HFF-Myc (cell line): ENCODE measurements at places on chromosomes 3 and 15.

- DNase-seq: no peak
Measured at GRCh38 chr3:71010726-71011455, 572.6 kb downstream of the FOXP1 start.

- DNase-seq: no peak
Measured at GRCh38 chr3:179376474-179376873, 29.0 kb downstream of the MFN1 start.

GRCh38 chr3:71564361-71564760, 19.2 kb downstream of the FOXP1 start:
- DNase-seq: no peak

- no peak for DNase-seq
Measured at GRCh38 chr3:7659079-7659478, 798.2 kb downstream of the GRM7 start.

GRCh38 chr3:11447584-11448200, 175.5 kb downstream of the ATG7 start:
- DNase-seq: no peak

- DNase-seq: no peak
Measured at GRCh38 chr3:177968891-177969290, 567.3 kb upstream of the KCNMB2 start.

DNA sequence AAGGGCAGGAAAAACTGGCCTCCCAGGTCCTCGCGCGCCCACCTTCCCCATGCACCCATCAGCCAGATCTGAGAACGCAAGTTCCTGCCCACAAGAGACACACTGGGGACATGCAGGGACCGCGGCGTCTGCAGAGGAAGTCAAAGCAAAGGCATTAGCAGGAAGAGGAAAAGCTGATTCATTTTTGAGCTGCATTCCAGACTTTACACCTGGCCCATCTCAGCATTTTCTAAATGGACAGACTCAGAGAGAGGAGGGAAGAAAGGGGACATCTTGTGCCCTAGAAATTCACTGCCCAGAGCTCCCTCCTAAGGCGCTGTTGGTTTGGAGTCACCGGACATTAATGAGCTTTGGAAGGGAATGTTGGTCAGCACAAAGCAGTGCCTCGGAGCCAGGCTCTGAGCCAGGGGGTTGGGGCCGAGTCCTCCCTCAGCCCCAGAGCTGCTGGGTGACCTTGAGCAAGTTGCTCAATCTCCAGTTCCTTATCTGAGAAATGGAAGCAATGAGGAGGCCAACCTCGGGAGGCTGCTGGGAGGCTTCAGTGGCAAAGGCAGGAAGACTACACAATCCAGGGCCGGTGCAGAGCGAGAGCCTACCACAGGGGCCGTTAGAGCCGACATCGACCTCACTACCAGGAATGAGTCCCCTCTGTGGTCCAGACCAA, 150.5 kb upstream of the IQSEC1 start:
- no peak for DNase-seq

- DNase-seq: no peak
Measured at GRCh38 chr3:76178412-76178811, 393.1 kb upstream of the ZNF717 start.

DNA sequence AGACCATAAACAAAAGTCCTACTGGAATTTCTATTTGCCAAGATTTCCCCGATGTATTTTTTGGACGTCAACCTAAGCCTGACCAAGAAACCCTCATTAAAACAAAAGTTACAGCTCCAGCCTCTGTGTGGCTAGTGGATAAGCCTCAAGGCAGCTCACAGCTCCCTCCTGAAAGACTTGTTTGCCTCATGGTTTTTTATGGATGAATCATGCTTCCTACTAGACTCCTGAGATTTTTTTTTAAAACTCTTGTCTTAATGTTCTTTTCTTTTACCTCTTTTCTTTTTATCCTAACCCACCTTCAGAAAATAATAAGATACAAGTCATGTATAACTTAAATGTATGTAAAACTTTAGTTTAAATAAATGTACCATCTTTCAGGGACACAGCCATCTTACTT, 52.4 kb downstream of the SUCNR1 start:
- DNase-seq: peak; percentile 77

GRCh38 chr15:53591041-53591440, 168.4 kb downstream of the WDR72 start:
- no peak for DNase-seq

DNA sequence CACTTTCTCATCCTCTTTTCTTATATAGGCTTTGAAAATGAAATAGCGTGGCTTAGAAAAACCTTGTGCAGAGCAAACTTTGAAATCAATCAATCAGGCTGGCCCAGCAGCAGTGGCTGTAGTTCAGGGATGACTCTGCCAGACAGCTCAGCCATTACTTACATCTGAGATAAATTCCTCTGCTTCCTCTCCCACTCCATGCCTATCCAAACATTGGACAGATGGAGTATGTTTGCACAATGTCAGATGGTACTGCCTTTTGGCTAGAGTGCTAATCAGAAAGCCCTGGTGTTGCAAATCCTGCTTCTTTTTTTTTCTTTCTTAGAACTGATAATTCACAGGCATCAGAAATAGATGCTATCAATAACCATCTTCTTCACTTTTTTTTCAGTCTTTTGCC, 1065.1 kb downstream of the AGBL1 start:
- DNase-seq: no peak

DNA sequence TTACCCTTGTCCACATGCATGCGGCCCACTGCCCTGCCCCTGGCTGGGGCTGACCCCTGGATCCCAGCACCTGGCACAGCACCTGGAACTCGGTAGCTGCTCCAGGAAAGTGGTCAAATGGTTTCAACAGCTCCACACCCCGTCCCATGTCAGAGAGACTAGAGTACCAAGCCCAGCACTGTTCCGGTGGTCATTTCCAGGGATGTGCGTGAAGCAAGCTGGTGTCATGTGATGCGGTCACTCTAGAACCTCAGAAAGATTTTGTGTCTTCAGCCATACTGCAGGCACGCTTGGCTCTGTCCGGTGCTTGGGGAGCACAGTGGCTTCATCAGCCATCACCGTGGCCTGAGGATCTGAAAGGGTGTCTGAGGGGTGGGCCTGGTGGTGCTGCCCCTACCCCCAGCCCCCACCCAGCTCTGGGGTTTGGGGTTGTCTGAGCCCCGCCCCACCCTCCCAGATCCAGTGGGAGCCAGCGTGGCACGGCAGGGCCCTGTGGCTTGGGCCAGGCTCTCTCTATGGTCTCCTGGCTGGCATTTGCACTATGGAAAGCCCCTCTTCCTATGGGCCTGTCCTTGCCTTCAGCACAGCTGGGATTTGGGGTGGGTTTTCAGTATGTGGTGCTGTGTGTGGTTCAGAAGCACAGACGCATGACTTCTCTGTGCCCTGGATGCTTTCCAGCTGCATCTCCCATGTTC, 15.3 kb downstream of the APBA2 start:
- DNase-seq: no peak

GRCh38 chr3:148510116-148510515, 187.6 kb upstream of the AGTR1 start:
- DNase-seq: no peak

DNA sequence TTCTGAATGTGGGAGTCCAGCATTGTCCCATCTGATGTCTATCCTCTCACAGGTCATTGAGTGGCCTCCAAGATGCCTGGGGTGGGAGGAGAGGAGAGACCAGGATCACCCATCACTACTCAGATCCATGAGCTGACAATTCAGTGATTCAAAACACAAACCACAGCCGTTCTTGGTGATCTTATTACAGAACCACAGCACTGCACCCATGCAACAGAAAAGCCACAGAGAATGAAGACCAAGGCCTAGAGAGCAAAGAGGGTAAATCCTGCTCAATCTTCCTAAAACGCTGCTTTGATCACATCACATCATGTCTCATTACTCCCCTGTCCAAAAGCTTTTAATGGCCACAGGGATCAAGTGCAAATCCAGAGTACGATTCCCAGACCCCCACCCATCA, 23.5 kb downstream of the ANP32A start:
- no peak for DNase-seq

- DNase-seq: no peak
Measured at GRCh38 chr3:82814660-82815059, 1053.2 kb upstream of the GBE1 start.

DNA sequence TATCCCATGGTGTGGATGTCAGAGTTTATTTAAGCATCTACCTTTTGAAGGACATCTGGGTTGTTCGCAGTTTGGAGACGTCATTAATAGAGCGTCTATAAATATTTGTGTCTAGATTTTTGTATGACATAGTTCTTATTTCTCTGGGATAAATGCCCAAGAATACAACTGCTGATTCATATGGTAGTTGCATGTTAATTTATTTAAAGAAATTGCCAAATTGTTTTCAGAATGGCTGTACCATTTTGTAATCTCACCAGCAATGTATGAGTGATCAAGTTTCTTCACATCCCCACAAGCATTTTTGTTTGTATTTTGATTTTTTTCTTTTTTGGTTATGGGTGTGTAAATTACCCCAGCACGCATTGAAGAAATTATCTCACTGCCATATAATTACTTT, 656.9 kb downstream of the NTRK3 start:
- no peak for DNase-seq

DNA sequence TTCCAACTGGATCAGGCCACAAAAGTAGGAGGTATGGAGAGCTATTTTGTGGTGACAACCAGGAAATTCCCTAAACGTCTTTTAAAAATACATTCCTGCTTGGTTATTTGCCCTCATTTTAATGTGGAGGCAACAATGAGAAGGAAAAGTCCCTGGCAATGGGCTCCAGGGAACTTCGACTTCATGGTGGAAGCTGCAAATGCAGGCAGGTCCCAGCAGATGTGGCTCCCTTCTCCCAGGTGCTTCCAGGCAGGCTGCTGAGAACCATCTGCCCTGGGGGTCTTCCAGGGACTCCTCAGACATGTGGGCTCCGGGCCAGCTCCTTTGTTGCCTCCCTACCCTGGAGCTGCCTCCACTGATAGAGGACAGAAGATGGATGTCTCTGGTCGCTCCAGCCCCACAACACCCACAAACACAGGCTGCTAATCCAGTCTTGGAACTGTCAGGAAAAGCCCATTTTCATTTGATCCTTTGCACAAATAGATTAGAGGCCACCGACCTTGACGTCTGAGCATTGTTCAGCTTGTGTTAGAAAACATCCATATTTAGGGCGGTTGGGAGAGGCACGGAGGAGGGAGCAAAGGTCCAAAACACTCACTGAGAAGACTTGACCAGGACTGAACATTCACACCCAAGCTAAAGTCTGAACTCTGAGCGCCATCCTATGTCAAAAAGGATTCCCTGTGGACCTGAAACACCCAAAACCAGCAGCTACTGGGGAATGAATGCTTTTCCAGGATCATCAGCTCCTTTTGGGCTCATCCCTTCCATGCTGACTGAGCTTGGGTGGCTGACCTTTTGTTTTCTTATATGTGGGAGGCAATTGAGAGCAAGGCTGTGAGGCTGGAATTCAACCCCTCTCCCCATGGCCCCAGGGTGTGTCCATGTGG, 30.2 kb upstream of the SLCO2A1 start:
- no peak for DNase-seq

DNA sequence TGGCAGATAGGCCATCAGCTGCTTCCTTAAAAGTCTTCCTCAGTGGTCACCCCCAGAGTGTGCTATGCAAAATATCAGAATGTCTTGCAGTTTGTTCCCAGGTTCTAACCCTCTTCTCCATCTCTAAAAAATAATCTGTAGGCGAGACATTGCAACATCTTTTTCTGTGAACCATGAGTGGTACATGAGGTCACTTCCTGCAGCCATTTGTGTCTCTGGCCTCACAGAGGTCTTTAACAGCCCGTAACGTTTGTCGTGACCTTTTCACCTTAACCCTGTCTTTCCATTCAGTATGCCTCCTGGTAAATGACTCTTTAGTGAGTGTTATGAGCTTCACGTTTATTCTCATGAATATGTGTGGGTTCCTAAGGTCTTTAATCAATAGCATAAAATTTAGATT, 145.4 kb downstream of the KLHL25 start:
- DNase-seq: peak; percentile 62
